ENCODE measurements at places on chromosomes 5 and 9.

DNA sequence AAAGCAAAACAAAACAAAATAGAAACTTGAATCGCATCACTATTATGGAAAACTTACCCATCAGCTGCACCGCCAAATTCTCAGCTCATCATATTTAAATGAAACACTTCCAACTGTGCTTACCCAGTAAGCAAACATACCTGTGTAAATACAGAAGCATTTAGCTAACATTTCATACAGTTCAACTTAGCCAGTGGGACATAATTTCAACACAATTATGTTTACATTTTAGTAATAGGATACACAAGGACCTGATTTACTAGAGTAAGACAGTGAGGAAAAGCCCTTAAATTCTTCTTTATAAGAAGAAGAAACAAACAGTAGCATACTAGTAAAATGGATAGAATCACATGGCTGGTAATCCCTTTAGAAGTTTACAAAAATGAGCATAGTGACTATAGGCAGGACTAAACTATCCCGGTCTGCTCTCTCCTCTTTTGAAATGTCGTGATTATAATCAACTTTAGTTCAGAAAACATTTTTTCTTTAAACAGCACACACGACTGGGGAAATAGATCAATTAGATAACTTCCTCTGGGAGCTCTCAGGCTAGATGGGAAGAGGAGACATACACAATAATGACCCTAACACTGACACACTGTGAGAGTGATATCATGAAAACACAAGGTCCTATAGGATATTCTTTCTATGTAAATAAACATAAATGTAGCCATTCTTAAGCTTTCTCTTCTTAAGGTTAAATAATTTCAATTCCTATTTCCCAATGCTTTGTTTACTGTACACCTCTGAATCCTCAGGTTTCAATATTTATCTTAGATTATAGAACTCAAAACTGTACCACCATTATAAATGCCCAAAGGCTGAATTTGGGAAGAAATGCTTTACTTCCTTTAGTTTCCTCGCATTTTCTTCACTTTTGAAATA, 15.9 kb upstream of the CDC20B start:
- DNase-seq: no peak

DNA sequence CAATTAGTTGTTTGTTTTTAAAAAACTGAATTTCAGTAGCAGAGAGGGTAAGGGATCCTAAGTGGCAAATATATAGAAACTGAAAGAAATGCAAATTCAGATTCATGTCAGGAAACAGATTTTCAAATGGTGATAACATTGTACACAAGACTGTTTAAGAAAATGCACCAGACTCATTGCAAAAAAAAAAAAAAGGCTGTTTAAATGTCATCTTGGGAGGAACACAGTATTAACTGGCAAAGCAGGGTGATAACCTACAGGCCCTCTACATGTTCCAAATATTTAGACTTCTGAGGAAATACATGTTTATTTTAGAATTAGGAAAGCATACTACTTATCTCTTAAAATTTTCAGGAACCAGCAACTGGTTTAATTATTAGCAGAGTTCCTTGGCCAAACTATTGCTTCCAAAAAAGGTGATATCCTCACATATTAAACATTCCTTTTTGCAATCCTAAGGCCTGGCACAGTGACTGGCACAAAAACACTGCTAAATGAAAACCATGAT, 114.5 kb downstream of the TSSK1B start:
- no peak for DNase-seq

GRCh38 chr9:114616684-114617520, 5.8 kb downstream of the TMEM268 start:
- no peak for DNase-seq

GRCh38 chr5:21071986-21072385, 1084.0 kb upstream of the CDH18 start:
- DNase-seq: no peak

- DNase-seq: no peak
Measured at GRCh38 chr9:71308454-71308853, 187.0 kb upstream of the TRPM3 start.
